ENCODE measurements at places on chromosomes 11 and 22.

DNA sequence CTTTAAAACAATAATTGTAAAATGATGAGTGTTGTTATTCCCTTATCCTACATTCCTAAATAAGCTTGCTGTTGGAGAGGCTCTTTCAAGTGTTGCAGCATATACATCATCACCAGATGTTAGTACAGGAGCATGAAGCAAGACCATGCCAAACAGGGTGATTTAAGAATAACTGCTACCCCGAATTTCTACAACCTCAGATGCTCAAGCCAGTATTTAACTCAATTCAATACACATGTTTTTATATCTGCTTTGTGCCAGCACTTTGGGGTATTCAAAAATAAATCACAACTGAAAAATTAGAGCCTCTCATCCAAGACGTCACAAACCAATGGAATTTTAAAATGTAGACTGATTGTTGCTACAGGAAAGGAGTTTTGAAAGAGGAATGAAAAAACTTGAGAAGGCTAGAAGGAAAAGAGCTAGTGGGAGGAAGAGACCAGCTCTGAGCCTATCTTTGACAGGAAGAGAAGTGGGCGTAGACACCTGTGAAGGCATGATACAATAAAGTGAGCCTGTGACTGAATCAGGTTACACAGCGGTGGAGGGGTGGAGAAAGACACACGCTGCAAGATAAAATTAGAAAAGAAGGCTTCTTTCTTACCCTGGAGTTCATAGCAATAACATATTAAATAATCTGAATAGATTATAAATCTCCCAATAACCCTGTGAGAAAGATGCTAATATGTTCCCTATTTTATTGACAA is 95.8 kb downstream of the DLG2 start:
- DNase-seq: no peak

DNA sequence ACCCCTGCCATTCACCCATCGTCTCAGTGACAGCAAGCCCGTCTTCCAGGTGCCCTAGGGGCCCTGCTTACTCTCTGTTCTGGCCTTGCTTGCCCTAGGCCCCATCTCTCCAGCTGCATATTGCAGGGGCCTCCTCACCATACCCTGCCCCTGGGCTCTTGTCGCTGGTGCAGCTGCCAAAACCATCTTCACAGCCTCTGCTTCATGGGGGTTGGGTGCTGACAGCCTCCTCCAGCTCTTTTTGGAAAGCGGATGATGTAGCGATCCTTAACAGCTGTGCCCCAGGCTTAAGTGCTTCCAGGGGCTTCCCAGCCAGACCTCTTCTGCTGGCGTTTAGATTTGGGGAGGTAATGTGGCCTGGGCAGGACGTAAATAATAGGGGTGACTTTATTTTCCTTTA is 61.2 kb upstream of the SUSD2 start:
- no peak for DNase-seq

DNA sequence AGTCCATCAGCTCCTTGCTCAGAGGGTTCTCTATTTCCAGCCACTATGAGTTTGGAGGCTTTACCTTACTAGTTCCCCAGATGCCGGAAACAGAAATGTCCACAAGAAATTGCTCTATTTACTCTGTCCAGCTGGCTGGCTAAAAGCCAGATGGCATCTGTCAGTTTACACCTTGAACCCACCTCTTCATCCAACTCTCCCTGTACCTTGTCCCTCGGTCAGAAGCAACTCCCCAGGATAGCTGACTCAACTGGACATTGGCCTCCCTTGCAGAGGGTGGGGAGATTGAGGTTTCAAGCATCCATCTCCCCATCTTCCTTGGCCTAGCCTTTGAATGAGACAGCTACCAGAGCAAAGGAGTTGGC is 1.7 kb downstream of the C2CD2L start:
- DNase-seq: no peak

DNA sequence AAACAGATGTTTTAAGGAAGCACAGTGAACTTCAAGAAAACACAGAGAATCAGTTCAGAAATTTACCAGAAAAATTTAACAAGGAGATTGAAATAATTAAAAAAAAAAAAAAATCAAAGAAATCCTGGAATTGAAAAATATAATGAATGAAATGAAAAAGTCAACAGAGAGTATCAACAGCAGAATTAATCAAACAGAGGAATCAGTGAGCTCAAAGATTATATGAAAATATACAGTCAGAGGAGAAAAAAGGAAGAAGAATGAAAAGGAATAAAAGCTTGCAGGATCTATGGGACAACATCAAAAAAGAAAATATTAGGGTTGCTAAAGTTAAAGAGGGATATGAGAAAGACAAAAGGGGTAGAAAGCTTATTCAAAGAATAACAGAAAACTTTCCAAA is 82.3 kb downstream of the XRRA1 start:
- DNase-seq: peak; percentile 66

Measured in Karpas-422 (cell line).